ENCODE measurements at places on chromosomes 12 and 14.
A peak's percentile ranks its signal among the peaks of the same experiment; 100 is the strongest.

- no peak for DNase-seq
These were observed 1076.1 kb downstream of the VRK1 start for GRCh38 chr14:97873291-97873690.

- DNase-seq = no peak
These were observed 89.4 kb downstream of the NKX2-1 start for GRCh38 chr14:36430662-36431084.

GRCh38 chr12:60489071-60489470 is 893.2 kb downstream of the SLC16A7 start:
- no peak for DNase-seq

GRCh38 chr14:72892103-72892878 is 1.6 kb downstream of the DPF3 start:
- no peak for DNase-seq

DNA sequence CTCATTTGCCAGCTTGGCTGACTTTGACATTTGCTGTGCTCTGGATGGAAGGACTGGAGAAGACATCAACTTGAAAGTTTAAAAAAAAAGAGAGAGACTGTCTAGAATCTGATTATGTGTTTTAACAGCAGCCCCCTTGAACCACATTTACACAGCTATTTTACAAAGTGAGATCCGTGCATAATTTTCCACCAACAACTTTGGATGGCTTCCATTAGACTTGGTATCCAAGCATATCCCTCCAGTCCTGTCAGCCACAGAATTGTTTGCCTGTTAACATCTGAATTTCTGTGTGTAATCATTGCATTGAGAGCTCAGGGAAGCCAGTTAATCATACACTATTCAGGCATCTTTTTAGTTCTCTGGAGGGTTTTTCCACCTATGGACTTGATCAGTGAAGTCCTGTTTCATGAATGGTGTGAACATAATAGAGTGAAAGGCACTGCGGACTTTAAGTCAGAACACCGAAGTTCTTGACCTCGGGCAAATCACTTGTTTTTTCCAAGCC is 93.7 kb downstream of the SAMD4A start:
- no peak for DNase-seq

DNA sequence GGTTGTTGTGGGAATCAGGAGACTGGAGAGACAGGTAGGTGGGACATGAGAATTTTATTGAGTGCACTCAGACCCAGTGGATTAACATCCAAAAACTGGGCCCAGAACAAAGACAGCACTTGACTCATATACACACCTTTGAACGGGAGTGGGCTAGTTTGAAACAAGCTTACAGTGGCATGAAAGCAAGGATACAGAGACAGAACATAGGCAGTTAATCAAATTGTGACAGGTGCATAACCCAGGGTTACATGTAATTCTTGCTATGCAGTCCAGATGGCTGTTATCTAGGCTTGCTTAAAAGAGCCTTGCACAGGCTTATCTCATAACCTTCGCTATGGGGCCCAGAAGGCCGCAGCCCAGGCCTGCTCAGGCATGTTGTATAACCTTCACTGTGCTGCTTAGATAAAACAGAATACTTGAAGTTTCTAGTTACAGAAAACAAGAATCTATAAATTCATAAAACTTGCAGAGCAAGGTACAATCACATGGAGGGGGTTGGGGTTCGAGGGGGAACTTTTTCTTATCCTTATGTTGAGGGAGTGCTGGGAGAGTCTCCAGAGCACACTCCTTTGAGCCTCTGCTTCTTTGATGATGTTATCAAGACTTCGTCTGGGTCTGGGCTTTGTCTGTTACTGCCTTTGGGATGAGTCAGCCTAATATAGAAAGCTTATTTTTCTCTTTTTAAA is 81.7 kb downstream of the TNFAIP2 start:
- DNase-seq = peak; percentile 24

DNA sequence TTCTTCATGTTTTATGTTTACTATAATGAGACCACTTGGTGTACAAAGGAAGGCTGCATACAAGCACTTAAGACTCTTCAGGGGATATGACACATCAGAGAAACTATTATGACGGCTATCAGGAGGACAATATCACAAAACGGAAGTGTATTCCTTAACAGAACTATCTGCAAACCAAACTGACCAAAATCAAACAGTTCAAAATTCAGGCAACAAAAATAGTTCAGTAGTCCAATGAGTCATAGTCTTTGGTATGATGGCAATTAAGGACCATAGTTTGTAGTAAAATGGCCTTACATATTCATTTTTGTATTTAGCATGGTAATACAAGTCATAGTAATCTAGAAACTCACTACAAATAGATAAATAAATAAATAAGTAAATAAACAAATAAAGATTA is 1638.7 kb upstream of the SEL1L start:
- no peak for DNase-seq

GRCh38 chr12:13503094-13503835 is 306.7 kb downstream of the EMP1 start:
- no peak for DNase-seq

DNA sequence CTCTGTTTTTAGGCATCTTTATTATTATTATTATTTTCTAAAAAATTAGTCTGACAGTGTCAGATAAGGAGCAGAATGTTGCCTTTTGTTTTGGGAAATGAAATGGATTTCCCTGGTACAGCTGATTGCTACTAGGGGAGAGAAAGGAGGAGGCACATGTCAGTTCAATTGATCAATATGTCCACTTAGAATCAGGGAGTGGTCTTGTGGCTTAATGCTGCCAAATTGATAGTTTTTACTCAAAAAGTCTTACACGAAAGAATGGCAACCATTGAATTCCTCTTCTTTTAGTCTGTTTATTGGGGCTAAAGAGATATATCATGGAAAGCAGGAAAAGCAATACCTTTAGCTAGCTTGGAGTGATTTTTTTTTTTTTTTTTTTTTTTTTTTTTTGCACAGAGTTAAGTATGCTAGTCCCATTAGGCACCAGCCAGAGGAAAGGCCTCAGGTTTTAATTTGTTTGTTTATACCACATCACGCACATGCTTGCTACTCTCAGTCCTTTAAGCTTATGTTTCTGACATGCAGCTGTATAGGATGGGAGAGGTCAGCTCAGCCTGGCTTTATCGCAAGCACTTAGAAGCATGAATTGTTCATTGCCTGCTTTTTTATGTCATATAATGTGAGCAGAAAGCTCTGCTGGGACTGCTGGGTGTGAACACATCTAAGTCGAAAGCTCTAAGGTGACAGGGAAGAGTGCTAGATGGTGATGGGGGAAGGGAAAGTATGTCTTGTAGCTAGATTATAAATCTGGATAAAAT is 1.4 kb downstream of the AKAP6 start:
- no peak for DNase-seq

- no peak for DNase-seq
These were observed 75.3 kb downstream of the CCDC88C start for GRCh38 chr14:91342206-91342760.

DNA sequence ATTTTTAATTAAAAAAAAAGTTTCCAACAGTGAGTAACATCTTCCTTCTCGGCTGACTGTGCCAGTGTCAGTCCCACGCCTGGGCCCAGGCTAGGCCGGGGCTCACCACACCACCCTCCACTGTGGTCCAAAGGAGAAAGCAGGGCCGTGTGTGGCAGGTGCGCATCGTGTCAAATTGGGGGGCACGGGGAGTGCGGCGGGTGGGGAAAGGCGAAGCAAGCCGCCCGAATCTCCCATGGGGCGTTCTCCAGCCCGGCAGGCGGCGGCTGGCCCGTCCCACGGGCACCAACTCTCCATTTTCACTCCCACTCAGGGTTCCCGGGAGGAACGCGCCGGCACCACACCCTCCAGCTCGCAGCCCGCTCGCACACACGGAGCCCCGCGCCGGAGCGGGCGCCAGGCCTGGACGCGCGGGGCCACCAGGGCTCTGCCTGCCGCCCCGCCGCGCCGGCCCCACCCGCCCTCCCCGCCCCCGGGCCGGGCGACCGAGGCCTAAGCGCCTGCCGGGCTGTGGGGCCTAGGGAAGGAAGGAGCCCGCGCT is 604 bp downstream of the EEA1 start:
- DNase-seq = peak; percentile 37

DNA sequence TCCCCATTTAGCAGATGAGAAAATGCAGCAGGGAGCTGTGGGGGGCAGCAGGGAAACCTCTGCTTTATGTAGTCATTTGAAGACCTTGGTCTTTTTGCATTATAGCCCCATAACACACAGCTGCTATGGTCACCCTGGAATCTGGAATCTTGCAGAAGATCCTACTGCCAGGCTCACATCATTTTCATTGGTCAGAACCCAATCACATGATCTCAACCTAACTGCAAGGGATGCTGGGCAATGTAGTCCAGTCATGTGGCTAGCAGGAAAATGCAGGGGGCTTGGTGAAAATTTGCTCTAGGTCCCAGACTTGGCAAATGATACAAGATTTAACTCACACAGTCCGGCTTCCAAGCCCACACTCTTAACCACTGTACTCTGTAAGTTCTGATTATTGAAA is 1028.7 kb downstream of the AACS start:
- DNase-seq = no peak

- DNase-seq = no peak
These were observed at the start of gene CPNE6 for GRCh38 chr14:24071144-24071697. CPNE6 (plus strand) TSS chr14:24071562; CDS start chr14:24072937, 1,375 bp downstream.

GRCh38 chr12:81759190-81760051 is at the start of gene PPFIA2:
PPFIA2 (minus strand) TSS chr12:81759350.
- DNase-seq = no peak

- DNase-seq = no peak
These were observed 136.9 kb upstream of the CNOT2 start for GRCh38 chr12:70106347-70106746.

GRCh38 chr14:37056473-37056872 is 115.9 kb downstream of the SLC25A21 start:
- DNase-seq = no peak

GRCh38 chr12:43241986-43242385 is 310.0 kb downstream of the ADAMTS20 start:
- DNase-seq = no peak

DNA sequence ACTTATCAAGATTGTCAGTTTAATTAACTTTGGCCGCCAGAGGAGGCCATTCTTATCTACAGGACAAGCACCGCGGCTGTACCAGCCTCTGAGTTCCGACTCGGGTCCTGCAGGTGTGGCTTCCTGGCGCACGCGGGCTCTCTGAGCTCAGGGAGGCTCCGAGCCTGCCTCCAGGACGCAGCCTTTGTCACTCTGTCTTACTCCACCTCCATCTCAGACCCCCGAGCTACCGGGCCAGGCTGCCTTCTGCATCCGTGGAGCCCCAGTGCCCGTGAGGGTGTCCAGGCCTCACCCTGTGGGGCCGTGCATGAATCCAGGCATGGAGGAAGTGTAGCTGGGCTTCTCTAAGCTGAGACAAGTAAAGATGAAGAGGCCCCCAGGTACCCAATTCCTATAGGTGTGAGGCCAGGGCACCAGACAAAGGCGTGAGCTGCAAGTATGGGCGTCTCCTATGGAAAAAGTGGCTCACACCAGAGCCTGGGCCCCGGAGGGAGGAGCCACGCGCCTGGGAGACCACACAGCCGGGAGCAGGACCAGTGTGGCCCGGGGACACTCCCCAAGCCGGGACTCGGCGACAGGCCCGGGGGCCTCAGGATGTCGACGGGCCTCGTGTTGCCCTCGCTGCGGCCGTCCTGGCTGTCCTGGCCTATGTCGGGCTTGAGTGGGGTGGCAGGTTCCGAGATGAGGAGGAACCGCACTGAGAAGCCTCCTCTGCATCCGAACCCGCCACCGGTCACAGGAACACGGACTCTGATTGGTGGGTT is 42.8 kb downstream of the NOC4L start:
- DNase-seq = no peak

DNA sequence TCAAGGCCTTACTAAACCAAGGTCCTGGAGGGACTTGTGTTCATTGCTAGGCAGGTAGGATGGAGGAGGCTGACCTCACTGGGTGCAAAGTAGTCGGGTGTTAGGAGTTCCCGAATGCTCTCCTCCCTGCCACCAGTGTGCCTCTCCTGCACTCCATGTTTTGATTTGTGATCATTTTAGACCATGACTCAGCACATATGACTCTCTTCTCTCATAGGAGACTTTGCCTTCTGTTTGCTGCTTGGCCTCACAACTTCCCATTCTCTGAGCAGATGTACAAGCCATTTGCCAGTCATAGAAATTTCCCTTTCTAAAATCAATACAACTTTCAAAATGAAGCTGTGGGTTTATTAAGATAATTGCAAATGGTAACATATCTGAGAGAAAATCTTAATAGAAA is 46.6 kb upstream of the LRIG3 start:
- no peak for DNase-seq

DNA sequence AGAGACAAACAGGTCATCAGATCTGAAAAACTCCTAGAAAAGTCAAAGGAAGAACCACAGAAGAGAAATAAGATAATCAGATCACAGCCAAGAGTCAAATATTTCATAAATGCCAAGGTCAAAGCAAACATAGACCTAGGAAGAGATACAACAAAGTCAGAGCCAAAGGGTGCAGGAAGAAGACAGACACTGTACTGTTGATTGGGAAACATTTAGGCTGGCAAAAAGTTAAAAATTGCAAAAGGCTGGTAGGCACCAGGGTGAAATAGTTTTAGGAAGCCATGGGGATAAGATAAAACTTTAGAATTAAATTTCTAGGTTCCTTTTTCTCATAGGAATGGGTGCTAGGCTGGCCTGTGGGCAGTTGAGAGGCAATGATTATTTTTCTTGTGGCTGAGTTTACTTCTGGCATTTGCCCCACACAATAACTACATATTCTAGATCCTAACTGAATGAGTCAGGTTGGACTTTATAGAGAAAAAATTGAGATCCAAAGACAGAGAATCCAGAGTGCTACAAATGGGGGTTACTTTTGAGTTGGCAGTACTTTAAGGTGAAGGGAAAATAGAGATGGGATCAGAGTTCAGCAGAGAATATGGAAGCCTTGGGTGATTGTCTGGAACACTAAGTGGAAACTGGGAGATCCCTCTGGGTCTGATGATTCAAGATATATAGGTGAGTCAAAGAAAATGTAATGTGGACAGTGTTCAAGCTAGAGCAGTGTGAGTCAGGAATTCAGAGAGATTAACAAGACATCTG is 215.5 kb downstream of the C12orf50 start:
- no peak for DNase-seq

- no peak for DNase-seq
These were observed 3.2 kb downstream of the JDP2 start for GRCh38 chr14:75430976-75431375.

DNA sequence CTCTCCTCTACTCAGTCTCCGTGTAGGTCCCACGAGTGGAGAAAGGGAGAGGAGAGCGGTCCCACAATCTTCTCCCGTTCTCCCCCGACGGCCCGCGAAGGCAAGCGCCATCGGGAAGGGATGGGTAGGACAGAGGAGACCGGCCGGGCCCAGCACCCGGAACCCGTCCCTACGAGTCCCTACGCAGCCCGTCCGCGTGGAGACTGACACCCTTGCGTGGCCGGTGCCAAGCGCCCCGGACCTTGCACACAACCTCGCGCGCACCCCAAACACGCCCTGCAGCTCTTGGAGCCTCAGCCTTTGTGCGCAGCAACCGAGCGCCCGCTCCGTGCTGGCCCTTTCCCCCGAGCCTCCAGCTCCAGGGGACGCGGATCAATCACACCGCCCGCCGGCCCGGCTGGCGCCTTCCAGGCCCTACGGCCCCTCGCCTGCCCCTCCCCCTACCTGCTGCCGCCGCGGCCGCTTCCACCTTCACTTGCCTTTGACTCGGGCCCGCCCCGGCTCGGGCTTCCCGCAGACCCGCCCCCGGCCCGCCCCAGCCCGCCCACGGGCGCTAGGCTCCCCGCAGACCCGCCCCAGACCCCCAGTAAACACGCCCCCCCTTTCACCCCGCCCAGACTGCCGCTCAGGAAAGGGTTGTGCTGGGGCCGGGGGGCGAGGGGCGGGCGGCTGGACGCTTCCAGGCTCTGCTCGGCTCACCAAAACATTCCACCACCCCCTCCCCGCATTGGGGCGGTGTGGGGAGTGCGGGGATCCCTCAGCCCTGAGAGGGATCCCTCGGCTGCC is at the start of gene NDRG2:
TSS of gene NDRG2 (minus strand) at position 477 of the 786 bp plus-strand sequence. CDS start 1,746 bp downstream, outside the sequence.
- peak; percentile 62 for DNase-seq
